H9 (cell line): ENCODE measurements at places on chromosomes 2 and 18. TPM values are rescaled to one million over a fixed set of nuclear protein-coding genes. Genes with fewer than 3 reads are reported as not detected.
A peak's percentile ranks its signal among the peaks of the same experiment; 100 is the strongest.

- peak; percentile 74 for DNase-seq
Measured at GRCh38 chr2:23711979-23712755, 214.8 kb downstream of the ATAD2B start.

DNA sequence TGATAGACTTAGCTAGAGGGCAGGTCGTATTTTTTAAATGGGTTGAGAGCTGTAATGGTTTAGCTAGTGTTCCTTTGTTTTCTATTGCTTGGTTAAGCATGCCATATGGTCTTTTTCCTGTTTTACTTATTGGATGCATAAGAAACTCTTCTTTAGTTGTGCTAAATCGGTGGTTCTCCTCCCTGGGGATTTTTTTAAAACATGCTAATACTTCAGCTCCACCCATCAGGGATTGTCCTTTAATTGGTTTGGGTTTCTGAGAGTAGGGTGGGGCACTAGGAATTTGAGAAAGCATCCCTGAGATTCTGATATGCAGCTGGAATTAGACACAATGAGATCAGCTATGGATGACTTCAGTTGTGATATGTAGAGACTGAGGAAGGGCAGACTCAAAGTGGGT is 497.2 kb downstream of the THSD7B start:
- DNase-seq: peak; percentile 29

- no peak for DNase-seq
Measured at GRCh38 chr18:12774982-12775381, 72.1 kb downstream of the PSMG2 start.

GRCh38 chr2:136378712-136379595 is 261.0 kb upstream of the CXCR4 start:
- peak; percentile 57 for DNase-seq

MOB4 gene
- 54.0 and 57.6 TPM in 2 replicates for total RNA-seq

RAX gene
- 0.37 TPM in 1 of 2 replicates, not detected in the other for total RNA-seq

CCDC150 gene
- total RNA-seq: 22.1 and 26.2 TPM in 2 replicates

CXCR1 gene
- not detected in 2 replicates for total RNA-seq

PCARE gene
- total RNA-seq: not detected in 2 replicates
